ENCODE measurements at places on chromosomes 7 and 10.
A peak's percentile ranks its signal among the peaks of the same experiment; 100 is the strongest.

DNA sequence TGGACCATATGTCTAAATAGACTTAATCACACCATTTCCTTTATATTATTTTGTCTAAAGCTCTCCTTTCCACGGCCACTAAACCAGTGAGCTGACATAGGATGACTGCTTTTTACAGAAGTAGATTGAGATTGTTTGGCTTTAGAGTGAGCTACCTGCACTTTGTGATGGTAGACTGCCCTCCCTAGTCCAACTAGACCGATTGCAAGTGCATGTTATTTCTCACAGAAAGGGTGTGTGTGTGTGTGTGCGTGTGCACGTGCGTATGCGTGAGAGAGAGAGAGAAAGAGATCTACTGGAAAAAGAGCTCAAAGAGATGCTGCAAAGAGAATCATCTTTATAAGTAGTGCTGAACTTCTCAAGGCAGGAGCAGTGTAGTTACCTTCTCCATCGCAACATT, 60.7 kb downstream of the VCL start:
- H3K27me3 ChIP-seq: no peaks in the 10 kb centered on the region
- no peak overlapping the region for H3K4me3 ChIP-seq
- H3K36me3 ChIP-seq: peaks cover 30% of the 10 kb centered on the region
- H3K4me1 ChIP-seq: peaks cover 66% of the 10 kb centered on the region

DNA sequence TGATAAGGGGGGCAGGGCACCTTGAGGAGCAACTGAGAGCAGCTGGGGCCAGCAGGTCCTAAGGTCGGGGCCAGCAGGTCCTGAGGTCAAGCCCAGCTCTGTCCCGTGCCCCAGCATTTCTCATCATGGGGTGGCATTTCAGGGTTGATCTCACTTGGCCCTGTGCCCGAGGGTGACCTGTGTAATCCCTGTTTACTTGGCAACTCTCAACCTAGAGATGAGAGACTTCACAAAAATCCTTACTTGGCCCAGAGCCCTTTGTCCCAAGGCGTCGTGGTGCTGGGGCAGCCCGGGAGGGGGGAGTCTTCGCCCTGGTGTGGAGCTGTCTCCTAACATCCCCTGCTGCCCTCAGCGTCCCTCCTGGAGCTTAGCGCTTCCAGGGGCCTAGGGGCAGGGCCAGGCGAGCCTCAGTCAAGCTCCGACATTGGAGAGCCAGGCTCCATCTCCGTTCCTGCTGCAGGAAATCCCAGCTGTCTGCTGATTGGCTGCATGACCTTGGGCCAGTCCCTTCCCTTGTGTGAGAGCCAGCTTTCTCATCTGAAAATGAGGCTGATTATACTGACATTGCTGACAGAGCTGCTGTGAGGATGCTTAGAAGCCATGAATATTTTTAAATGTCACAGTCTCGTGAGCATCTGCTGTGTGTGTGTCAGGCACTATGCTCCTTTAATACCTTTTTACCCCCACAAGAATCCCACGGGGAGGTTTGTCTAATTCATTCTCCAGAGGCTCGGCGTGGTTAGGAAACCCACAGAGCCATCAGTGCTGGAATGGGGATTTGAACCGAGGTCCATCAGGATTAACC, 94.3 kb downstream of the ZMIZ1 start:
- no peaks in the 10 kb centered on the region for H3K36me3 ChIP-seq
- no peak overlapping the region for H3K27ac ChIP-seq
- DNase-seq: no peak
- H3K4me3 ChIP-seq: no peak overlapping the region
- H3K27me3 ChIP-seq: no peaks in the 10 kb centered on the region
- no peaks in the 10 kb centered on the region for H3K4me1 ChIP-seq

GRCh38 chr10:93337309-93337721, 144.8 kb downstream of the MYOF start:
- H3K4me1 ChIP-seq: no peaks in the 10 kb centered on the region
- H3K27me3 ChIP-seq: no peaks in the 10 kb centered on the region
- no peak for DNase-seq
- H3K27ac ChIP-seq: no peak overlapping the region
- H3K36me3 ChIP-seq: peaks cover 4% of the 10 kb centered on the region
- no peak overlapping the region for H3K4me3 ChIP-seq

DNA sequence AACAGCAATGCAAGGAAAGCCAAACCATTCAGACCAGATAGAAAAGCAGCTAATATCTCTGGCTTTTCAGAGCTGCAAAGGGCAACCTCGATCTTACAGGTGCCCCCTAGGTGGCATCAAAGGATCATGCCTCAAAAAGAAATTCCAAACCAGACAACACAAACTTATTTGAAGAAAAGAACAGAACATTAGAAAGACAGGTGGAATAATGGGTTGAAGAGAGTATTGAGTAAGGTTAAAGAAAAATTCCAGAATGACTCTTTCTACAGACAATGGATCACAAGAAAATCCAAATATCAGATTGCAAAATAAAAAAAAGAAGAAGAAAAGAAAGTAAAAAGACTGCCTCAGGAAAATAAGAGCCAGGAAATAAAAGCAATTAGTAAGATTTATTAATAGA, 213.7 kb downstream of the ELMO1 start:
- H3K27me3 ChIP-seq: no peaks in the 10 kb centered on the region
- no peak for DNase-seq
- no peak overlapping the region for H3K4me3 ChIP-seq
- H3K4me1 ChIP-seq: peaks cover 11% of the 10 kb centered on the region
- no peak overlapping the region for H3K27ac ChIP-seq

GRCh38 chr10:4767033-4767814, 58.8 kb upstream of the AKR1E2 start:
- no peaks in the 10 kb centered on the region for H3K4me1 ChIP-seq
- DNase-seq: no peak
- H3K27ac ChIP-seq: no peak overlapping the region
- no peak overlapping the region for H3K4me3 ChIP-seq
- H3K27me3 ChIP-seq: peaks cover 10% of the 10 kb centered on the region

DNA sequence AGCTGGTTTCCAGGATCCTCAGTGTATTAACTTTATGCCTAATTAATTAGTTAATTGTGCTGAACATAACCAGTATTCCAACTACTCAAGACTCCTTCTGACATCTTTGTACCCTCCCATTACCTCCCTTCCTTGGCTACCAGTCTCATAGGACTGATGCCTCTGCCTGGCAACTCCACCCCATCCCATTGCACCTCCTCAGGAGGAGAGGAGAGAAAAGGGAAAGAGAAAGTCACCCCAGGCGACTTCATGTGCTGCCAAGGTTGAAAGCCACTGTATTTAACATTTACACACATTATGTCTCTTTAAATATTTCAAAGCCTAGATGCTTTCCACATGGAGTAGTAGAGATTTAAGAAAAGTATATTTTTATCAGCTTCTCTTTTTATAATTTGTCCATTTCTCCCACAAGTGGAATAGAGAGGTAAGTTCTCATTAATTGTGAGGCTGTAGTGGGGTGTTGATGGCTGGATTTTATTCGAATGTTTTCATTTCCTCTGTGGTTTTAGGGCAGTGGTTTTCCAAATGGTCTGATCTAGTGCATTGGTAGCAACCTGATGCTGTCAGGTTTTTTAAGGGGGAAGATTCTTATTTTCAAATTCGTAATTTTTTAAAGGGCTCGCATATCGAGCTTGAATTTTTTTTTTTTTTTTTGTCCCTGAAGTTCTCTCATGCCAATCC, 148.0 kb downstream of the BICC1 start:
- no peaks in the 10 kb centered on the region for H3K27me3 ChIP-seq
- no peaks in the 10 kb centered on the region for H3K36me3 ChIP-seq
- no peak overlapping the region for H3K27ac ChIP-seq
- DNase-seq: no peak
- H3K4me1 ChIP-seq: no peaks in the 10 kb centered on the region
- no peak overlapping the region for H3K4me3 ChIP-seq

GRCh38 chr7:112789817-112790585, at the start of gene TMEM168:
TMEM168 (minus strand) TSS chr7:112790393; CDS start chr7:112784825, 5,568 bp downstream.
- H3K27me3 ChIP-seq: no peaks in the 10 kb centered on the region
- H3K36me3 ChIP-seq: peaks cover 12% of the 10 kb centered on the region
- H3K4me1 ChIP-seq: peaks cover 40% of the 10 kb centered on the region
- H3K4me3 ChIP-seq: peak within 1 kb of the TSS; percentile 95

- H3K36me3 ChIP-seq: peaks cover 9% of the 10 kb centered on the region
- no peak overlapping the region for H3K27ac ChIP-seq
- H3K4me1 ChIP-seq: peaks cover 15% of the 10 kb centered on the region
- DNase-seq: no peak
Observed at GRCh38 chr10:12547301-12547771, 198.0 kb downstream of the CAMK1D start.

GRCh38 chr10:4111643-4112042, 326.6 kb upstream of the KLF6 start:
- peaks cover 11% of the 10 kb centered on the region for H3K36me3 ChIP-seq
- no peak for DNase-seq
- H3K4me3 ChIP-seq: no peak overlapping the region
- H3K4me1 ChIP-seq: peaks cover 2% of the 10 kb centered on the region

GRCh38 chr7:146670532-146670931, 553.9 kb downstream of the CNTNAP2 start:
- H3K27ac ChIP-seq: no peak overlapping the region
- H3K4me1 ChIP-seq: no peaks in the 10 kb centered on the region
- no peak overlapping the region for H3K4me3 ChIP-seq
- no peaks in the 10 kb centered on the region for H3K27me3 ChIP-seq
- no peak for DNase-seq
